Lower lobe of right lung (tissue), 2 donors: ENCODE measurements at places on chromosomes 1 and 21. TPM values are rescaled to one million over a fixed set of nuclear protein-coding genes. Genes with fewer than 3 reads are reported as not detected.

ARMH1 gene
- 14.5 TPM for total RNA-seq

RIMKLA gene
- total RNA-seq = 7.1 TPM

MCOLN2 gene
- 5.1 TPM for total RNA-seq

SPRR2B gene
- total RNA-seq = not detected

PCAT6 gene
- 0.71 TPM for total RNA-seq

DIRAS3 gene
- 1.1 TPM for total RNA-seq

RAB13 gene
- total RNA-seq = 103 TPM

OR2G6 gene
- total RNA-seq = not detected

GRCh38 chr1:43822040-43822690, 111.4 kb upstream of the ARTN start:
- no peak overlapping the region for H3K4me3 ChIP-seq
- no peak overlapping the region for H3K27ac ChIP-seq
- DNase-seq = no peak
- H3K36me3 ChIP-seq = peaks cover 6% of the 10 kb centered on the region
- no peaks in the 10 kb centered on the region for H3K27me3 ChIP-seq

DNA sequence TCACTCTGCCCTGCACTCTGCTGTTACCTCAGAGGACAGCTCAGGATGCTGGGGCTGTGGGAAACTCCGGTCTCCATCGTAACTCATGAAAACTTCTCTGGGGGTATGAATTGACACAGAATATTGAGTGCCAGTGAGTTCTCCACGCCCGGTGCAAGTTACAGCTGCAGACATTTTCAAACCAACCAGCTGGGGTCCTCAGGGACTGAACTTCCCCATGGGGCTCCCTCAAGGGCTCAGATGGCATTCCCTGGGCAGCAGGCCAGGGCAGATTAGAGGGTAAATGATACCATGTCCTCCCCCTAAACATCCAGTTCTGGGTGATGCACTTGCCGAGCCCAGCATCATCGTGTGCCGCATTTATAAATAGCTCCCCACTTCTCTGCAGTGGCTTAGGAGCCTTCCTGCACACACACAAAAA, 27.8 kb upstream of the CCSAP start:
- H3K27ac ChIP-seq = no peak overlapping the region
- peaks cover 8% of the 10 kb centered on the region for H3K27me3 ChIP-seq
- H3K36me3 ChIP-seq = no peaks in the 10 kb centered on the region
- no peak overlapping the region for H3K4me3 ChIP-seq
- DNase-seq = no peak
- no peaks in the 10 kb centered on the region for H3K4me1 ChIP-seq

GRCh38 chr1:31957701-31958674, 19.8 kb upstream of the PTP4A2 start:
- H3K27ac ChIP-seq = peak overlapping the region; percentile 89
- H3K27me3 ChIP-seq = no peaks in the 10 kb centered on the region
- peaks cover 62% of the 10 kb centered on the region for H3K4me1 ChIP-seq
- H3K36me3 ChIP-seq = no peaks in the 10 kb centered on the region

DNA sequence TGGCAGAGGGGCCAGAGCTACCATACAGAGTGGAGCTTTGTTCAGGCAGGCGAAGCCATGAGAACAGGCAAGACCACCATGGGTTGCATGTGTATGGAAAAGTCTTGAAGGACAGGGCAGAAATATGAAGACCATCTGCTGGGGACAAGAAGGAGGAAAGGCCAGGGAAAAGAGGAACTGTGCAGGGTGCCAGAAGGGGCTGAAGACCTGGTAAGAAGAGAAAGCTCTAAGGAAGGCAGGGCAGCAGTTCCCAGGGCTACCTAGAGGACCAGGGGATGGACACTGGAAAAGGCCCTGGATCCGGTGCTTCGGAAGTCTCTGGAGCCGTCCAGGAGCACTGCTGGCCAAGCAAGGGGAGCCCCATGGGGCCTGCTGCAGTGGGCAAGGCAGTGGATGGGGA, 43.4 kb downstream of the PKP1 start:
- no peaks in the 10 kb centered on the region for H3K36me3 ChIP-seq
- H3K27me3 ChIP-seq = no peaks in the 10 kb centered on the region
- H3K4me3 ChIP-seq = no peak overlapping the region

- H3K4me1 ChIP-seq = no peaks in the 10 kb centered on the region
- no peak overlapping the region for H3K4me3 ChIP-seq
- H3K27ac ChIP-seq = no peak overlapping the region
- no peaks in the 10 kb centered on the region for H3K36me3 ChIP-seq
Observed at GRCh38 chr1:109474697-109475096, 8.4 kb downstream of the SYPL2 start.

- no peak for DNase-seq
- H3K4me1 ChIP-seq = peaks cover 24% of the 10 kb centered on the region
- no peak overlapping the region for H3K4me3 ChIP-seq
- H3K36me3 ChIP-seq = no peaks in the 10 kb centered on the region
Observed at GRCh38 chr1:174157157-174157806, 2.0 kb upstream of the RABGAP1L start.

DNA sequence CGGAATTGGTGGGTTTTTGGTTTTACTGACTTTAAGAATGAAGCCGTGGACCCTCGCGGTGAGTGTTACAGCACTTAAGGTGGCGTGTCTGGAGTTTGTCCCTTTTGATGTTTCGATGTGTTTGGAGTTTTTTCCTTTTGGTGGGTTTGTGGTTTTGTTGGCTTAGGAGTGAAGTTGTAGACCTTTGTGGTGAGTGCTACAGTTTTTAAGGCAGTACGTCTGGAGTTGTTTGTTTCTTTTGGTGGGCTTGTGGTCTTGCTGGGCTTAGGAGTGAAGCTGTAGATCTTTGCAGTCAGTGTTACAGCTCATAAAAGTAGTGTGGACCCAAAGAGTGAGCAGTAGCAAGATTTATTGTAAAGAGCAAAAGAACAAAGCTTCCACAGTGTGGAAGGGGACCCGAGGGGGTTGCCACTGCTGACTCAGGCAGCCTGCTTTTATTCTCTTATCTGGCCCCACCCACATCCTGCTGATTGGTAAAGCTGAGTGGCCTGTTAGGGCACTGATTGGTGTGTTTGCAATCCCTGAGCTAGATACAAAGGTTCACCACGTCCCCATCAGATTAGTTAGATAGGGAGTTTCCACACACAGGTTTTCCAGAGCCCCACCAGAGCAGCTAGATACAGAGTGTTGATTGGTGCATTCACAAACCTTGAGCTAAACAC, 20.9 kb downstream of the HENMT1 start:
- peaks cover 15% of the 10 kb centered on the region for H3K4me1 ChIP-seq
- no peaks in the 10 kb centered on the region for H3K27me3 ChIP-seq
- no peak for DNase-seq
- peaks cover 15% of the 10 kb centered on the region for H3K36me3 ChIP-seq
- H3K27ac ChIP-seq = no peak overlapping the region
- H3K4me3 ChIP-seq = no peak overlapping the region

DNA sequence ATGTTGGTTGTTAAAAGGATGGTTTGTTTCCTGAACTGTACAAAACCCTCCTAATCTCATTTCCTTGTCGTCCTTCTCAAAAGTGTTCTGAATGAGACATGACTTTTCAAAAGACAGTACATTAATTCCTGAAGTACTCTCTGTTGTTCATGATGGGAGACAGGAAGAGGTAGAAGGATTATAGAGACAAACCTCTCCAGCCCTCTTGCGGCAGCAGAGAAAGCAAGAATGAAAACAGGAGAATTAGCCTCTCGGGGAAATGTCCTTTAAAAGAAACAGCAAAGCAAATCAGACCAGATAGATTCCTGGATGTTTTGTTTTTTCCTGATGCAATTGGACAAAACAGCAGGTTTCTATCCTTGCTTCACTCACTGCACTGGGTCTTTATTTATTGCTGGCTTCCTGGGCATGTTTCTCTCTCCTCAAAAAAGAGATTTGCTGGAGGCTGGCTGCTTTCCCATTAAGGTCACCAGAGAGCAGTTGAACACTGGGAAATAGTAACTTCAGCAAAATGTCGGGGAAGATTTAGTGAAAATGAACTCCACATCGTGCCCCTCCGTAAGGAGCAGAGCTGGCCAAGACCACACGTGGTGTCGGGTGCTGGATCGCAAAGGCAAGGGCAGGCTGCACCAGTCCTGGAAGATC, 145.8 kb upstream of the SYT6 start:
- H3K4me3 ChIP-seq = no peak overlapping the region
- H3K27me3 ChIP-seq = no peaks in the 10 kb centered on the region
- H3K4me1 ChIP-seq = no peaks in the 10 kb centered on the region
- no peak for DNase-seq
- H3K36me3 ChIP-seq = no peaks in the 10 kb centered on the region

- peak overlapping the region; percentile 18 for H3K27ac ChIP-seq
- peaks cover 23% of the 10 kb centered on the region for H3K4me1 ChIP-seq
- H3K4me3 ChIP-seq = no peak overlapping the region
Observed at GRCh38 chr1:225454733-225455132, 26.9 kb upstream of the LBR start.

DNA sequence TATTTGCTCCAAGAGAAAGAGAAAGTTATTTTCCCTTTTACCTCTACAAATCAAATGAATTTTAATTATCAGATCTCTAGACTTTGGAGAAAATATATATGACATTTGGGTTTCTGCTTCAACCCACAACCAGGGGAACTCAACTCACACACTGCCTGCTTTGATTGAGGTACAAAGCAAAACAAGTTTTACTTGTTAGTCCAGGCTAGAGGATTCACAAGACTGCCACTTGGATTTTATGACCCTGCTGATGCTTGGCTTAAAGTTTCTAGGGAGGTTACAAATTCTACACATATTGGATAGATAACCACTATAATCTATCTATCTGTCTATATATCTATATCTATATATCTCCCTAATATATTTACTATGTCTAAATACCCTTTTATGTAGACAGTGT, 467.3 kb upstream of the RGS18 start:
- no peaks in the 10 kb centered on the region for H3K4me1 ChIP-seq
- H3K27me3 ChIP-seq = no peaks in the 10 kb centered on the region
- no peaks in the 10 kb centered on the region for H3K36me3 ChIP-seq
- DNase-seq = no peak
- H3K4me3 ChIP-seq = no peak overlapping the region

DNA sequence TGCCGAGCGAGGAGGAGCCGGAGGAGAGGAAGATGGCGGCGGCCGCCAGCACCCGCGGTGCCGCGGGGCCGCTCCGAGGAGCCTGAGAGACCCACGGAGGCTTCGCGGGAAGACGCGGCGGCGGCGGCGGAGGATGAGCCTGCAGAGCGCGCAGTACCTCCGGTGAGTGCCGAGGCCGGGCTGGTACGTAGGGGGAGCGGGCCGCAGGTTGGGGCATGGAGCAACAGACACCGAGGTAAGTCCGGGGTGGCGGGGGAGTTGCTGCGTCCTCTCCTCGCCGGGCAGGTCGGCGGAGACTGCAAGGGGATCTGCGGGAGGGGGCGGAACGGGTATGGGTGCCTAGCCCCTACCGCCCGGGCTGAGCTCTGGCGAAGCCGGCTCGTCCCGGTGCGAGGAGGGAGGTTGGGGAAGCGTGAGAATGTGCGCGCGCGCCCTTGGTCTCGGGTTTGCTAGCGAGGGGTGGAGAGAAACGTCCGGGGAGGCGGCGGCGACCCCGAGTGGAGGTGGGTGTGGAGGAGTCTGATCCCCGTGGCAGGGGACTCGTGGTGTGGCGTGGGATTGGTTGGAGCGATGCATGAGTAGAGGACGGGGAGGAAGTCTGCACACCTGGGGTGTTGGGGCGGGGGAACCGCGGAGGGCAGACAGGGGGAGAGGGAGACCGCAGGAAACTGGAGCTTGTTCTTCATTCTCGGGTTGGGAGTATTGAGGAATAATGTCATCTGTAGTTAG, at the start of gene SMG7:
Gene SMG7, plus strand, starts transcription at position 12 of the 729 bp plus-strand sequence. Its CDS starts 122 bp downstream, at position 134.
- DNase-seq = peak; percentile 75
- H3K27me3 ChIP-seq = no peaks in the 10 kb centered on the region
- H3K4me3 ChIP-seq = peak within 1 kb of the TSS; percentile 97
- H3K36me3 ChIP-seq = no peaks in the 10 kb centered on the region
- H3K4me1 ChIP-seq = peaks cover 33% of the 10 kb centered on the region

GRCh38 chr1:150696590-150696989, 364 bp downstream of the GOLPH3L start:
- peak overlapping the region; percentile 68 for H3K4me3 ChIP-seq
- H3K36me3 ChIP-seq = peaks cover 32% of the 10 kb centered on the region
- DNase-seq = no peak
- no peaks in the 10 kb centered on the region for H3K27me3 ChIP-seq

DNA sequence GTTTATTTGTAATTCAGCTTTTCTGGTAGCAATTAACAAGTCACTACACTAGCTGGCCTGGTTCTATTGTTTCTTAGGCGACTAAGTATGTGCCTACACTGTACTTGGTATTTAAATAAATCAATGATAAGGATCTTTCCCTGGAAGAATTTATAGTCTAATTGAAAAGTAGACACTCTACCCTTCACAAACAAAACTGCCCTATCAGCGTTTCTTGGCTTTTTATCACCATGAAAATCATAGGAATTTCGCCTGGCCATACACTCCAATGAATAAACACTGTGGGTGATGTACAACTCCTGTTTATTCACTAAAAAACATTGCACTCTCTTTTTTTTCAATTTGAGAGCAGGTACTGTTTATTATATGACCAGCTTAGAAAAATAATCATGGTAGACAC, 702.9 kb upstream of the ADGRL2 start:
- no peaks in the 10 kb centered on the region for H3K27me3 ChIP-seq
- no peak overlapping the region for H3K27ac ChIP-seq
- DNase-seq = no peak
- H3K36me3 ChIP-seq = no peaks in the 10 kb centered on the region
- no peak overlapping the region for H3K4me3 ChIP-seq
- no peaks in the 10 kb centered on the region for H3K4me1 ChIP-seq

GRCh38 chr1:169115891-169116585, 9.5 kb downstream of the ATP1B1 start:
- no peaks in the 10 kb centered on the region for H3K27me3 ChIP-seq
- peaks cover 47% of the 10 kb centered on the region for H3K36me3 ChIP-seq
- peak overlapping the region; percentile 24 for H3K4me3 ChIP-seq
- peak overlapping the region; percentile 57 for H3K27ac ChIP-seq

GRCh38 chr1:214216779-214217178, 64.2 kb upstream of the SMYD2 start:
- H3K27me3 ChIP-seq = peaks cover 12% of the 10 kb centered on the region
- no peak overlapping the region for H3K27ac ChIP-seq
- H3K4me3 ChIP-seq = no peak overlapping the region
- H3K36me3 ChIP-seq = no peaks in the 10 kb centered on the region
- peaks cover 5% of the 10 kb centered on the region for H3K4me1 ChIP-seq
- no peak for DNase-seq

GRCh38 chr1:204885288-204885711, 14.6 kb downstream of the NFASC start:
- H3K27ac ChIP-seq = peak overlapping the region; percentile 1
- H3K4me3 ChIP-seq = no peak overlapping the region
- peaks cover 2% of the 10 kb centered on the region for H3K4me1 ChIP-seq
- no peaks in the 10 kb centered on the region for H3K27me3 ChIP-seq
- DNase-seq = no peak

DNA sequence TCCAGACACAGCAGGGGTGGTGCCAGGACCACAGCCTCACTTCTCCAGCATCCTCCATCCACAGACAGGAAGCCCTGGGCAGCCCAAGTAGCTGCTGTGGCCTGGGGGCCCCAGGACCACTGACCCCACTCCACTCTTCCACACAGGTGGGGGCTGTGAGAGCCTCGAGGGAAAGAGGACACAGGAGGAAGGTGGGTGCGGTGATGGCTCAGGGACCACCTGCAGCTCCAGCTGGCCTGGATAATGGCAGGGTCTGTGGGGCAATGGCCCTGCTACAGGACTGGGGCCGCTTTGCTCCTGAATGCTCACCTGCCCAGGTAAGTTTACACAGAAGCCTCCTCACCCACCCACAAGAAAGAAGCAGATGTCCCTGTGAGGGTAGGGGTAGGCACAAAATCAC, 18.3 kb upstream of the PRSS38 start:
- peaks cover 9% of the 10 kb centered on the region for H3K27me3 ChIP-seq
- H3K4me3 ChIP-seq = no peak overlapping the region
- no peaks in the 10 kb centered on the region for H3K36me3 ChIP-seq
- H3K4me1 ChIP-seq = peaks cover 9% of the 10 kb centered on the region
- DNase-seq = no peak
- no peak overlapping the region for H3K27ac ChIP-seq
